CD4-positive, alpha-beta T cell (primary cell): ENCODE measurements at places on chromosomes 13 and 19.
A peak's percentile ranks its signal among the peaks of the same experiment; 100 is the strongest.

GRCh38 chr13:73287831-73288230 lies 229.0 kb downstream of the KLF5 start:
- DNase-seq, result no peak

GRCh38 chr13:111911754-111912452 lies 155.0 kb upstream of the SOX1 start:
- no peak for DNase-seq

DNA sequence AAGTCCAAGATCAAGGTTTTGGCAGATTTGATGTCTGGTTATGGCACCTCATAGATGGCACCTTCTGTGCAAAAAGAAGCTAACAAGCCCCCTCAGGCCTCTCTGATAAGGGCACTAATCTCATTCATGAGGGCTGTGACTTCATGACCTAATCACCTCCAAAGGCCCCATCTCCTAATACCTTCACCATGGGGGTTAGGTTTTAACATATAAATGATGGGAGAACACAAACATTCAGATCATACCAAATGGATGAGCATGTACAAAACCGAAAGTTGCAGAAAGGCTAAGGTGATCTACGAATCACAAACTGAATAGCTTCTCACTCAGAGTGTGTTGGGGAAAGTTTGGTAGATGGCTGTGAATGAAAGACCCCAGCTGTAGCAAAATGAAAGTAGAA lies 217.4 kb downstream of the TBC1D4 start:
- no peak for DNase-seq

- DNase-seq, result no peak
Measured at GRCh38 chr13:97974773-97975172, 21.3 kb downstream of the IPO5 start.

DNA sequence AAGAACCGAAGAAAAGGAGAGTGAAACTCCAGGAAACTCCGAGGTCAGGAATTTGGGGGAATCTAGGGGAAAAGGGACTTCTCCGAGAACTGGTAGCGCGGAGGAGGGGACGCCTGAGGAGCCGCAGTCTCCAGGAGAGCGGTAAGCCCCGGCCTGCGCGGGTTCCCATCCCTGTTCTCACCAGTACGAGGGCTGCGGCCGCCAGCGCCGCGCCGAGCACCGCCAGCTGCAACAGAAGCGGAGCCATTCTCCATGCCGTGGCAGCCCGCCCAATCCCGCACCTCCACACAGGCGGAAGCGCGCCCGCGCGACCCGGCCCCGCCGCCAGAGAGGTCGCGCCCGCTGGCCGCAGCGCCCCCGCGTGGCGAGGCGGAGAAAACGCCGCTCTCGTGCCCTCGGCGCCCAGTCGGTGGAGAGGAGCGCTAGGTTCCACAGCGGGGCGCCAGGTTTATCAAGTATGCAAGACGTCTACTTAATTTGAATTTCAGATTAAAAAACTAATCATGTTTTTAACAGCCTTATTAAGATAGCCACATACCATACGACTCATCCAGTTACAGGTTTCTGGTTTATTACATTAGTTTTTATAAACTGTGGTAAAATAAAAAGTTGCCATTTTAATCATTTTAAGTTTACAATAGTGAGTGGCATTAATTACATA lies at the start of gene ALG5:
TSS of gene ALG5 (minus strand) at position 287 of the 661 bp plus-strand sequence. CDS start at position 247, 40 bp downstream.
- DNase-seq, result peak; percentile 94

GRCh38 chr19:53772943-53773342 lies 51.2 kb downstream of the NLRP12 start:
- no peak for DNase-seq

DNA sequence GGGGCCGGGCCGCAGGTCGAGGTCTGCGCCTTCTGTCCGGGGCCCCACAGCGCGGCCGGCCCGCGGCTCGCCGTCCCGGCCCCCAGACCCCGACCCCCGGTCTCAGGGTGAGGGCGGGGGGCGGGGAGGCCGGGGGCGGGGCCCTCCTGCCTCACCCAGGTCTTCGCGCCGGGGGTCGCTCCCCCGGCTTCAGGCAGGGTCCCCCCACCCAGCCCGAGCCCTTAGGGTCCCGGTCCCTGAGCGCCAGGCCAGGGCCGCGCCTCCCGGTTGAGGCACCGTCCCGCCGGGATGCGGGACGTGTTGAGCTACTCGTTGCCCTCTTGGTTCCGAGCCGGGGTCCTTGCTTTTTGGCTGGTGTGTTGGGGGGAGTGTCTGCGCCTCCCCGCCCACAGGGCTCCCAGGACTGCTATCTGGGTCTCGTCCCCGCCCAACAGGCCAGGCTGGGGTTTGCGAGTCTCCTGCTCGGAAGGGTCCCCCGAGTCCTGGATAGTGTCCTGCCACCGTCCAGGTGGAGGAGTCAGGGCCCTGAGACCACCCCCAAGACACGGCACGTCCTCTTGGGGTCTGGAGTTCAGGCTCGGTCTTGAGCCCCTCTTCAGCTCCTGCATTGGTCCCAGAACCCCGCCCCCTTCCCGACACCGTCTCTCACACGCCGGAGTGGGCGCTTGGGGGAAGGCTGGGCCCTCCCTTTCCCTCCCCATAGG lies 452 bp downstream of the PIAS4 start:
- no peak for DNase-seq

DNA sequence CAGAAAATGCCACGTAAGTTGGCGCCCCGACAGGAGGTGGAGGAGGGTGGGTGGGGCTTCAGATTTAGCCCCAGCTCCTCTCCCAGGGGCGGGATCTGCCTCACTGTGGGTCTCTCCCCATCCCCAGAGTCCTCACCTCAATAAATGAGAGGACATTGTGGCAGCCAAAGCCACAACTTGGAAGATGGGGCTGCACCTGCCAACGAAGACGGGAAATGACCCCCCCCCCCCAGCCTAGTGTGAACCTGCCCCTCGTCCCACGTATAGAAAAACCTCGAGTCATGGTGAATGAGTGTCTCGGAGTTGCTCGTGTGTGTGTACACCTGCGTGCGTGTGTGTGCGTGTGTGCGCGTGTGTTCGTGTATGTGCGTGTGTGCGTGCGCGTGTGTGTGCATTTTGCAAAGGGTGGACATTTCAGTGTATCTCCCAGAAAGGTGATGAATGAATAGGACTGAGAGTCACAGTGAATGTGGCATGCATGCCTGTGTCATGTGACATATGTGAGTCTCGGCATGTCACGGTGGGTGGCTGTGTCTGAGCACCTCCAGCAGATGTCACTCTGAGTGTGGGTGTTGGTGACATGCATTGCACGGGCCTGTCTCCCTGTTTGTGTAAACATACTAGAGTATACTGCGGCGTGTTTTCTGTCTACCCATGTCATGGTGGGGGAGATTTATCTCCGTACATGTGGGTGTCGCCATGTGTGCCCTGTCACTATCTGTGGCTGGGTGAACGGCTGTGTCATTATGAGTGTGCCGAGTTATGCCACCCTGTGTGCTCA lies 1.5 kb upstream of the TRAPPC5 start:
- peak; percentile 72 for DNase-seq

- no peak for DNase-seq
Measured at GRCh38 chr13:80571346-80572307, 230.7 kb upstream of the SPRY2 start.

DNA sequence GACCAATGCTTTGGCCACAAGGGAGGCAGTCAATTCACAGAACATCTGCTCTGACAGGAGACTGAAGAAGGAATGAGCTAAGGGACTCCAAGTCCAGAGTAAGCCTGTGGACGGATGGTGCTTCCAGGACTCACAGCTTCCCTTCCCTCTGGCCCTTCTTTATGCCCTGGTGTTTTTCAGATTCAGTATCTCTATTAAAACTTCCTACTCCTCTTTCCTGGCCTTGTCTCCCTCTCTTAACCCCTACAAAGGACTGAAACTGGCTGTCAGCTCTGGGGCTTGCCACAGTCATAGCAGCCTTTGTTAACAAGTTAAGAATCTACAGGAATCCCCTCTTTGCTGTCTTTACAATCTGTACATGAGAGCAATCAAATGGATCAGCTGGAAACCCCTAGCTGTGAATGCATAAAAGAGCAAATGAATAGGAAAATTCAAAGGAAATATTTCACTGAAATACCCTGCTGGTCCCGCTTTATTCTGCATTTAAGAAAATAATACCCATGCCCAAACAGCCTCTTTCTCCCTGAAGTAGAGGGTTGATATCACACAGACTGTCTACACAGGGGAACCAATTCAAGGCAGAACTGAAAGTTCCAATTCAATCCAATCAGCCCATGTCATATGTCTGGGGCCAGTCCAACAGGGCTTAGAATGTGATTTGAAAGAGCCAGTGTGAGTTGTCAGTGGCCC lies 192.3 kb downstream of the MZT1 start:
- DNase-seq, result no peak

DNA sequence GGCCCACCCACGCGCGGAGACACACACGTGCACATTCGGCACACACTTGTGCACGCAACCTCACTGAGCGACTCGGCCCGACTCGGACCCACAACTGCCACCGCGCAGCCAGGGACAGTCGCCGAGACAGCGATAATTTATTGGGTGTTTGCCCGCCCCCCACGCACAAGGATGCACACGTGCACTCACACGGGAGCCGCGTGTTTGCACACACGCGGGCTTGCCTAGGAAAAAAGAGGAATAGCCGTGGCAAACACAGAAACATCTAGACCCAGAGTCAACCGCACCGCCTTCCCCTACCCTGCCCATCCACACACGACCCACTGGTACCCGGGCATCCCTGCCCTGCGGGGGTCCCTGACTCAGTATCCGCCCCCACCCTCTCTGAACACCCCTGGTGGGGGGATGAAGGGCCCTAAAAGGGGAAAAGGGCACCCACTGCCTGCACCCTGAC lies 1.1 kb upstream of the SSBP4 start:
- no peak for DNase-seq

GRCh38 chr13:110448677-110449076 lies 112.8 kb downstream of the RAB20 start:
- no peak for DNase-seq

DNA sequence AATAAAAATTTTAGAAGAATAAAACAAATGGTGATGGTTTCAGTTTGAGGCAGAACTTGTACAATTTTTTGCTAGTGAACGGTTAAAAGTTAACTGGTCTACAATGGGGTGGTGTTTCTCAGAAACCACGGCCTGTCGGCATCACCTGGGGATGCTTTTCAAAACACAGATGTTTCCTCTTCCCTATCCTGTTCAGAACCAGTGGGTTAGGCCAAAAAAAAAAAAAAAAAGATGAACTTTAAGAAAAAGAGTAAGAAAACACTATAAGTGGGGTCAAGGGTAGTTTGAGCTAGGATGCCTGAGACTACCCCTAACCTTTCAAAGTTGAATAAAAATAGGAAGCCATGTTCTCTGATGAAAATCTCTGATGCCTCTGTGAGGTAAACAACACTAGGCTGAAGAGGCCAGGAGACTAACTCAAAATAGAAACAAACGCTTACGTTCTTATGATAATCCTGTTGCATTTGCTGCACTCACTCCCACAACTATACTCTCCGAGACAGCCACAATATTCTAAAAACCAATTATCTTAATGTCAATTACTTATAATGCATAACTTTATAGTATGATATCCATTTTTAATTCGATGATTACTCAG lies 3.3 kb downstream of the MTIF3 start:
- no peak for DNase-seq

- DNase-seq, result no peak
Measured at GRCh38 chr19:12779162-12779993, 4.0 kb upstream of the HOOK2 start.

DNA sequence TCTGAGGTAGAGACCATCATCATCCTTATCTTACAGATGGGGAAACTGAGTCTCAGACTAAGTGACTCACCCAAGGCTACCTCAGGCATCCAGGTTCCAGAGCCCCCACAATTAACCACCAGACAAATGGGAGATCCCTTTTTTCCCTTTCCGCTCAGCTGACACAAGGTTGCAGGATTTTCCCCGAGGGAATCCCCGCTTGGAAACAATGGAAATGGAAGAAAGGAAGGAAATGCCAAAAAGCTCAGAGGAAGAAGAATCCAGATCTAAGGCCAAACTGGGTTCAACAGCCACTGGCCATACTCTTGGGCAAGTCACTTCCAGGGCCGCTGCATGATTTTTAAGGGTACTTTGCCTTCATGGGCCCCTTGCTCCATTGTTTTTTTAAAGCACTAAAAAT lies 1.6 kb downstream of the ZNF71 start:
- no peak for DNase-seq

DNA sequence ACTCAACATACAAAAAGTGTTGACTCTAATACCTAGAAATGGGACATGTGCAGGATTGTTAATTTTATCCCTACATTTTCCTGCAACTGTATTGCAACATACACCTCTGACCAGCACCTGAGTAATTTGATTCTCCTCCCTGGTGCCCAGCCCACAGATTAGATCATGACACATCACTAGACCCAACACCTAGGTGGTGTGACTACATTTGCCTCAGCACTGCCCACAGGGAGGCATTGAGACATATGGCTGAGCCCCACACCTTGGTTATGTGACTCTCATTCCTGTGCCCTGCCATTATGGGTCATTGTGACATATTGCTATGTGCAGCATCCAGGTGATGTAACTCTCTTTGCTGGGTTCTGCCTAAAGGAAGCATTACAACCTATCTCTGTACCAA lies 13.2 kb upstream of the ZNF254 start:
- no peak for DNase-seq

GRCh38 chr19:43639519-43640423 lies at the start of gene CADM4:
Gene CADM4, minus strand, starts transcription at chr19:43639850. Its CDS starts 60 bp downstream, at chr19:43639790.
- DNase-seq, result peak; percentile 46

DNA sequence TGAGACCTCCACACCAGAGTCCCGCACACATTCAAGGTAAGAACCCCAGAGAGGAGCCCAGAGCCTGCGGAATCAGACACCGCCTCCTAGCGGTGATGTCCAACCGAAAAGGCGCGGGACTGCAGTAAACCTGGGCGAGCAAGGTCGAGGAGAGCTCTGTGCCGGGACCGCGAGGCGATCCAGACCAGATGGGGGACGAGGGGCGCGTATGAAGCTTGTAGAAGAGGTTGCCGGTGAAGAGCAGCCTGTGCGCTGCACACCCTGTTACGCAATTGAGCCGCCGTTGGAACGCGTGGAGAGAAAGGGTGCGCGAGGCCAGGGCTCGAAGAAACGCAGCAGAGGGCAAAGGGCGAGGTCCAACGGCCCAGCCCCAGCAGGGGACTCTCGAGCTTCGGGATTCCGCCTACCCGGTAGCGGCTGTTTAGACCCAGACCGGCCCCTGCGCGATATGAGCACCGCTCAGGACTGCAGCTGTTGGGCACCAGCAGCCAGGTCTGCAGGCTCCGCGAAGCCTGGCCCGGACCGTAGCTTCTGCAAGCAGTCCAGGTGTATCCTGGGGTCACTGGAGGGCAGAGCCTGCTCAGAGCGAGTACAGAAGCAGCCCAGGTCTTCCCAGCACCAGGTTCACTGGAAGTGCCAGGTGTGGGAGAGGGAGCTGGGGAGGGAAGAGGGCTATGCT lies 65.9 kb upstream of the ZNF599 start:
- peak; percentile 48 for DNase-seq

- DNase-seq, result peak; percentile 4
Measured at GRCh38 chr13:50244713-50245574, 229.7 kb downstream of the KCNRG start.

GRCh38 chr13:91045351-91046034 lies 302.0 kb upstream of the MIR17HG start:
- no peak for DNase-seq

GRCh38 chr13:108322206-108322824 lies 52.8 kb downstream of the TNFSF13B start:
- no peak for DNase-seq

GRCh38 chr13:76769271-76769791 lies 116.9 kb downstream of the KCTD12 start:
- no peak for DNase-seq

GRCh38 chr13:26019881-26020870 lies 31.6 kb downstream of the SHISA2 start:
- no peak for DNase-seq

GRCh38 chr19:47310323-47310722 lies 662 bp downstream of the C5AR1 start:
- DNase-seq, result no peak
